Neural crest cell (in vitro differentiated cells): ENCODE measurements at places on chromosomes 11 and 22. TPM values are rescaled to one million over a fixed set of nuclear protein-coding genes. Genes with fewer than 3 reads are reported as not detected.

DNA sequence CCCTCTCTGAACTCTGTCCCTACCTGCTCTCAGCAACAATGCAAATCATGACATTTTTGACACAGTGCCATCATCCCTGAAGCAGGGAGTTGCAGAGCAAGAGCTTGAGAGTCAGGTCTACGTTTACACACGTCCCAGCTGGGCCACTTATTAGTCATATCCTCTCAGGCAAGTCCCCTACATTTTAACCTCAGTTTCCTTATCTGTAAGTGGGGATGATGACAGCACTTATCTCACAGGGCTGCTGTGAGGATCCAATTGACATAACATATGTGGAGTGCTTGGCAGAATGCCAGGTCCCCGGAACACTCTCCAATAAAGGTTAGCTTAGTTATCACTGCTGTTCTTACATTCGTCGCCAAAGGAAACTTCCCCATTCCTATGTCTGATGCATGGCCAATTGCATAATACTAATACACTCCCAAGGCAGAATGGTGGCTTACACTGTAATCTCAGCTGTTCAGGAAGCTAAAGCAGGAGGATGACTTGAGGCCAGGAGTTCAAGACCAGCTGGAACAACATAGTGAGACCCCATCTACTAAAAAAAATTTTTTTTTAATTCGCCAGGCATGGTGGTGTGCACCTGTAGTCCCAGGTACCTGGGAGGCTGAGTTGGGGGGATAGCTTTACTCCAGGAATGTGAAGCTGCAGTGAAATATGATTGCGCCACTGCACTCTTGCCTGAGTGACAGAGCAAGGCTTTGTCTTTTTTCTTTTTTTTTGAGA lies 16.6 kb downstream of the ASCC2 start:
- no peak for DNase-seq

GRCh38 chr11:119810478-119811232 lies 81.7 kb upstream of the NECTIN1 start:
- DNase-seq, result no peak

DNA sequence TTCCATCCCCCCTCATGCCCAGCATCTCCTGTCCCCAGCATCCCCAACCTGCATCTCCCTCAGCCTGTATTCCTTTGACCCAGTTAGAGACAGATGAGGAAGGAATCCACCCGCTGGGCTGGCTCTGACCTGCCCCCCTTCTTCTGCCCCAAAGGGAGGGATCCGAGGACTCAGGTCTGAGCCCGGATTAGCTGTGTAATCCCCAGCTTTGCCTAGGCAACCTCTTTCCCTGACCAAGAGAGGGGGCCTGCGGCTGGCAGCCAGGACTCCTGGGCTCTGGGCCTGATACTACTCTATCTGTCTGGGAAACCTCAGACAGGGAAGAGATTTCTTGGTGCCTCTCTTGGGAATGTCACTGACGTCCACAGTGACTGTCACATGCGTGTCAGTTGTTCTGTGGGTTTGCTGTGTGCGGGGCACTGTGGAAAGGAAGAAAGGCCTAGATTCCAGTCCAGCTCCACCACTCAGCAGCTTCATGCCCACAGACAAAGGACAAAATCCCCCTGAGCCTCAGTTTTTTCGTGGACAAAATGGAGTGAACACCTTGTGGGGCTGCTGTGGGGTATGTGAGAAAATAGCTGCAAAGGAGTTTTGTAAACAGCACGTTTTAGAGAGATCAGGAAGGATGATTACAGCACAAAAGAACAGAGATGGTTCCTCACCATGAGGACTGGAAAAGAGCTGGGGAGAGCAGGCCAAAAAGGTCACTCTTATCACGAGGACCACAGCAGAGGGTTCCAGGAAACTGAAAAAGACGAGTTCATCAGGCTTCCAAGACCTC lies 1.3 kb upstream of the NDUFV1 start:
- no peak for DNase-seq

- no peak for DNase-seq
These were observed 7.3 kb upstream of the ARAP1 start for GRCh38 chr11:72759468-72759985.

DNA sequence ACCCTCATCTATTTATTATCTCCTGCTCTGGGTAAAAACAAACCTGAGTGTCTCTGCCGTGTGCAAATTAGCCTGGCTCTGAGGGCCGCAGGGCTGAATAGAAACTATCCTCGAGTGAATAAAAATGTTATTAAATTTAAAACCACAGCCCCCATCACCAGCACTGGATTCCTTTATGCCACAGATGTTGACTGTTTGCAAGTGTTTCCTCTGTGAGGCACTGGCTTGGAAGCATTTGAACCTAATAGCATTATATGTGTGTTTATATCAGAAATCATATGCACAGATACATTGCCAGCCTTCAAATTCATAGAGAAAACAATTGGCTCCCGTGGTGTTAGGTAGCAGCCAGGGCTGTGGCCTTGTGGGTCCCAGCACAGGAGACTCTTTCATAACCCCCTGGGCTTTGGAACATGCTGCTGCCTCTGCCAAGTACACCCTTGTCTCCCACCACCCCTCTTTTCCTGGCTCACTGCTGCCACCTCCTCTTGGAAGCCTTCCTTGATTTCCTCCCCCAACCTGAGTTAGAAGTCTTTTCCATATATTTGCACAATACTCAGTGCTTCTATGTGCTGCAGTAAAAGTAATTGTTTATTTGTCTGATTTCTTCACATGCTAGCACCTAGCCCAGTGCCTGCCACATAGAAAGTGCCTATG lies 294.4 kb downstream of the DDX10 start:
- no peak for DNase-seq

DNA sequence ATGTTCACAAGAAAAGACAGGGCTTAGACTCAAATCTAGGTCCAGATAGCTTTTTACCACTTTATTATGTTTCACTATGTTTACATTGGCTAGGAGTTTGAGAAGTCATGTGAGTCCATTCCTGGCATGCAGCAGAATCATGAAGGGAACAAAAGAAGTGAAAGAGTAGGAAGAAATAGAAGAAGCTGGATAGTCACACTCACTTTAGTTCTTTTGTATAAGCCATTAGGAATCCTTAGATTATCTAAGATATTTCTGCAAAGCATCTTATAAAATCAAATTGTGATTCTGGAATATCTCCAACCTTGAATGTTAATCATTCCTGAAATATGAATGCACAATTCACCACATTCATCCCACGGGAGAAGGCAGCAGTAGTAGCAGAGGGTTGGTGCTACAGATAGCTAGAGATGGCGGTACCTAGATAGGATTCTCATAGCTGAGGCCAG lies 31.9 kb downstream of the MAML2 start:
- no peak for DNase-seq

DNA sequence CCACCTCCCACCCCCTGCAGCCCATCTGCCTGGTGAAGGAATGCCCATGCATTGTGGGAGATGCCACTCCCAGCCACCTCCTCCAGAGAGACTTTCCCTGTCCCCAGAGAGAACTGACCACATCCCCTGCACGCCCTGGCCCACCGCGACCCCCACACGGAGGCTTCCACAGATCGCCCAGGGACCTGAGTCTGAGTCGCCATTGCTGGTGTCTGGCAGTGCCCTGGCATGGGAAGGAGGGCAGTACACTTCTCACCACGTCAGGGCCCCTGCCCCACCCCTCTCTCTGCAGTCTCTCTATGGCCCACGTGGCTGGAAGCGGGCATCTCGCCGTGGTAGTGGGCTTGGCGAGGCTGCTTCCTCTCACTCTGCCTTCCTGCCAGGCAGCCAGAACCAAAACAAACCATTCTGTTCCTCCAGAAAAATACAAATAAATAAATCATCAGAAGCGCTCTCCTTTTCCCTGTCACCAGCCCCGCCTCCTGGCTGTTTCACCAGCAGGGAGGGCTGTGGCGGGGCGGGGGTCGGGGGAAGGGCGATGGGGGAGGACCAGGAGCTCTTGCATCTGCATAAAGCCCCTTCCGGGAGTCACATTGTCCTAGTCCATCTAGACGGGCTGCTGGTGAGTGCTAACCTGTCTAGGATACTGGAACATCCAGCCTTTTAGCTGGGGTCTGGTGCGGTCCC lies 20.9 kb downstream of the SHISAL1 start:
- no peak for DNase-seq

DNA sequence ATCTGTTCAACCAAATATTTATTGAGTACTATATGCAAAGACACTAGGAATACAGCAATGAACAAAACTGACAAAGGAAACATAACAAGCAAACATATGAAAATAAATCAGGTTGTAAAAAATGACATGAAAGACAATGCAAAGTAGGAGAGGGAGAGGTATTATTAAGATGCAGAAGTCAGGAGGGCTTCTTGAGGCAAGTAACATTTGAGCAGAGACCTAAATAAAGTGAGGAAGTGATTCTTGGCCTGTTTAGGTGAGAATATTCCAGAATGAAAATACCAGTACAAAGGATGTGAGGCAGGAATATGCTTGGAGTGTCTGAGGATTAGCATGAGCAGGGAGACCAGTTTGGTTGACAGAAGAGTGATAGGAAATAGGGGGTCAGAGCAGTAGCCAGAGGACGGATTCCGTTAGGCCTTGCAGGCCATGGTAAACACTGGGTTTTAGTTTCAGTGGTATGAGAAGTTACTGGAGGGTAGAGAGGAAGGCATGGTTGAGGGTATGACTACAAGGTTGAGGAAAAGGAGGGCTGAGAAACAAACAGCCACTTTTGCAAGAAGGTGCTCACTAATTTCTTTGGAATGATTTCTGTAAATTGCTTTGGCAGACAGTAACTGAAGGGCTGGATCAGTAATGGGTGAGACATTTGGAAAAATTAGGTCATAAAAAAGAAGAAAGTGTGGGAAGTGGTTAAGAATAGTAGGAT lies 191.9 kb downstream of the SWAP70 start:
- no peak for DNase-seq

DNA sequence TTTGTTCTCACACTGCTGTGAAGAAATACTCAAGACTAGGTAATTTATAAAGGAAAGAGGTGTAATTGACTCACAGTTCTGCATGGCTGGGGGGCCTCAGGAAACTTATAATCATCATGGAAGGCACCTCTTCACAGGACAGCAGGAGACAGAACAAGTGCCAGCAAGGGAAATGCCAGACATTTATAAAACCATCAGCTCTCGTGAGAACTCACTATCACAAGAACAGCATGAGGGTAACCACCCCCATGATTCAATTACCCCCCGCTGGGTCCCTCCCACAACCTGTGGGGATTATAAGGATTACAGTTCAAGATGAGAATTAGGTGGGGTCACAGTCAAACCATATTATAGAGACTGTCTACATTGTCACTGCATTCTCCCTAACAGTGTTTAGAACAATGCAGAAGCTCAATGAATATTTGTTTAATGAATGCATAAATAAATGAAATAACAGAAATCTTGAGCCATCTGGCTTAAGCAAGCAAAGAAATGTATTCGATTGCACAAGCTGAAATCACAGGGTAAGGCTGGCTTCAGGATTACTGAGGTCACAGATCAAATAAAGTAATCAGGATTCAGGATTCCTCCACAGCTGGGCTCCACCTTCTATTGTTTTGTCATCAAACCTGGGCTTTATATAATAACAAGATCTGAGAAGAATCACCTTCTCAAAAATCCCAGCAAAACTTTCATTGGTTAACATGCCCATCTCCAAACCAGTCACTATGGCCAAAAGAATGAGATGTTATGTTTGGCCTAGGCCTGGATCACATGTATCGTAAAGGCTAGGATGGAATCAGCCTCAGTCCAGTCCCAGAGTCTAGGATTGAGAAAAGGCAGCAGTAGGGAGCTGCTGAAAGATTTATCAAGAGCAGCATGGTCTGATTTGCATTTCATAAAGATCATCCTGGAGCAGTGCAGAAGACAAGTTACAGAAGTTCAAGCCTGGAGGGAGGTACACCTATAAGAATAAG lies 137.8 kb upstream of the UBASH3B start:
- no peak for DNase-seq

- DNase-seq, result no peak
These were observed 11.9 kb upstream of the PRG2 start for GRCh38 chr11:57402188-57403002.

DNA sequence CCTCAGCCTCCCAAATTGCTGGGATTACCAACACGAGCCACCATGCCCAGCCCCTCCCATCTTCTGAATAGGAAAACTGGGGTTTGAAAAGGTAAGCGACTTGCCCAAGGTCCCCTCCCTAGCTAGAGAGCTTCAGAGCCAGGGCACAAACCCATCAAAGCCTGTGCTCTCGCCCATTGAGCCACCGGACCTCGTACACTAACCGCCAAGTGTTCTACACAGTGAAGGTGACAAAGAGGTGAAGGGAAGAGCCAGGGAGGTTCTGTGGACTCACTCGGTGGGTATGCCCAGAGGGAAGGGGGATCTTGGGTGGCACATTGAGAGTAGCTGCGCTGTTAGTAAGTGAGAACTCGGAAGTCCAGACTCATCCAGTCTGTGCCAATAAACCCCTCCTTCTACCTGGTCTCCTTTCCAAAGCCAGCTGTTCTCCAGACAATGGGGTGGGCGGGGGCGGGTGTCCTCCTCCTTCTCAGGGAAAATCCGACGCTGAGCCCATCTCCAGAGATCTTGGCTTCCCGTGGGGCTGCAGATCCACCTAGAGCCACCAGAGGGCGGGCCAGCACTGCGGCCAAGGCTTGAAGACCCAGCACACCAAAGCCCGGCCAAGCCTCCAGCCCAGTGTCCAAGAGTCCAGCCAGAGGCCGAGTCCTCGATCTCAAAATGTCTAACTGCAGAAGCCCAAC lies 3.2 kb upstream of the RTN4RL2 start:
- DNase-seq, result peak; percentile 91

- no peak for DNase-seq
These were observed 3.3 kb downstream of the FEN1 start for GRCh38 chr11:61795876-61796526.

- DNase-seq, result no peak
These were observed 73.0 kb downstream of the CD44 start for GRCh38 chr11:35211952-35212351.

DNA sequence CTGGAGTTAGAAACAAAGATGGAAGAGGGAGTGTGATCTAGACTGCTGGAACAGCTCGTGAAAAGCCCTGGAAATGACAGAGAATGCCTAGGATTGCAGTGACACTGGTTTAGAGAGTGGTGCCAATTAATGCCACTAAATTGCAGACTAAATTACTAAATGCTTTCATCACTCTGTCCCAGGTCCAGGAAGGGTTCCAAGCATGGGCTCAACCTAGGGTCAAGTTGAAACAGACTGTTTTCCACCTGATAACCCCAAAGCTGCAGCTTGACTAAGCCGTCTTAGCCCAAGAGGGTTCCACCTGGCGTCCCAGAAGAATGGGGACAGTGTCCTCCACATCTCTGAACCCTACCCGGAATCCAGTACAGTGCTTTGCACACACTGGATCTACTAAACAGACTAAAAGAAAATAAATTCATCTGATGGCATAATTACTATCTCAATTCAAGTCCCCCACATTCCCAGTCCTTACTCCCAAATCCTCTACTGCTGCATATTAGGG lies 1.1 kb upstream of the CRY2 start:
- DNase-seq, result no peak

GRCh38 chr22:35981900-35982299 lies 46.7 kb downstream of the RBFOX2 start:
- no peak for DNase-seq

- DNase-seq, result no peak
These were observed 538.8 kb upstream of the B3GAT1 start for GRCh38 chr11:134950692-134951304.

ANKK1 gene
- total RNA-seq, result 0.09 TPM in 1 of 2 replicates, not detected in the other

ASPHD2 gene
- total RNA-seq, result 4.5 and 4.9 TPM in 2 replicates

SPTBN2 gene
- 34.1 and 43.6 TPM in 2 replicates for total RNA-seq

TMEM191B gene
- 1.0 and 1.5 TPM in 2 replicates for total RNA-seq

WNT7B gene
- 12.6 and 14.2 TPM in 2 replicates for total RNA-seq

SLN gene
- total RNA-seq, result not detected in 2 replicates

OR8G1 gene
- total RNA-seq, result not detected in 2 replicates

MAPK12 gene
- total RNA-seq, result 45.1 and 46.5 TPM in 2 replicates

TMEM132A gene
- total RNA-seq, result 195 and 216 TPM in 2 replicates

MS4A6A gene
- total RNA-seq, result not detected in 2 replicates

CHCHD10 gene
- total RNA-seq, result 35.8 and 38.8 TPM in 2 replicates

KRTAP5-9 gene
- total RNA-seq, result not detected in 2 replicates
